ENCODE measurements at places on chromosomes 6 and 20.

DNA sequence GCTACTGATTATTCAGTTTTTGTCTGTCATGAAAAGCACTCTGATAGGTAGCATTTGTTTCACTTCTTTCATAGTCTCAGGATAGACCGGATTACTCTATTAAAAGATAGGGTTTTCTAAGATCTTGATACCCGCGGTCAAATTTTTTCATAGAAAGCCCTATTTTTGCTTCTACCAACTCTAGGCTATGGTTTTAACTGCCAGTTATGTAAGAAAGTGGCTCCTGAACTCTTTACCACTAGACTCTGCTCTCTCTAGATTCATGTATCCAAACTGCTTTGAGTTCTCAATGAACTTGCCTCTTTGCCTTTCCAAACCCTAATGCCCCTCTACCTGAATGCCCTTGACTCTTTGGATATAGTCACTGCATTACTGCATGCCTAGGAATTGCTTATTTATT is 70.3 kb downstream of the HIVEP1 start:
- DNase-seq: no peak

GRCh38 chr20:20851385-20851784 is 138.9 kb upstream of the RALGAPA2 start:
- no peak for DNase-seq

DNA sequence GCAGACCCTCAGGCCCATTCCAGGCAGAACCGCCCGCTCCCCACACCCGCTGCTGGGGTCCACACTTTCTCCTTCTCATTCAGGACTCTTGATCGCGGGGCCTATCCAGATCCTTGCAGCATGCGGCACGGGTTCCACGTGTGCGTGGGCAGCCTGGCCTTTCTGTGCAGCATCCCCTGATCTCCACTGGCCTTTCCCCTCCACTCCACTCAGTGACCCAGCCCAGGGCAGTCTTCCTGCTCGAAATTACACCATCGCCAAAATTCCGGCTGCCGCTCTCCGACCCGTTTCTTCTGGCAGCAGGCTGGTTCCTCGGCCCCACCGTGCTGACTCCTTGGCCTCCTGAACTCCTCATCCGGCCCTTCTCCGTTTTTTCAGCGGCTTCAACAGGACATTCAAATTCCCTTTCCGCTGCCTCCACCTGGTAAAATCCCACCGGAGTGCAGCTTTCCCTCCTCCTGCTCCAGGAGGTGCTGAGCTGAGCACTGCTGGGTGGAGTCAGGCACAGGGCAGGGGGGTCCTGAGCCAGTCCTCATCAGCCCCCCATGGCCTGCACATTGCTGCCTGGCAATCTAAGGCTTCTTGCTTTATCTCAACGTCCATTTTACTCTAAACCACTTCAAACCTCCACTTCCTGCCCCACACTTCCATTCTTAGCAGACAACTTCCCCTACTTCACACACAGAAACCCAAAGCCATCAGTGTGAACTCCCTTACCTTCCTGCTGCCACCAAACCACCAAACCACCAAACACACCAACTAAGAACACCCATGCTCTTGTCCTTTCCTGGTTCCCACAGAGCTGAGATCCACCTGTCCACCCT is 9.0 kb downstream of the SFT2D1 start:
- no peak for DNase-seq

DNA sequence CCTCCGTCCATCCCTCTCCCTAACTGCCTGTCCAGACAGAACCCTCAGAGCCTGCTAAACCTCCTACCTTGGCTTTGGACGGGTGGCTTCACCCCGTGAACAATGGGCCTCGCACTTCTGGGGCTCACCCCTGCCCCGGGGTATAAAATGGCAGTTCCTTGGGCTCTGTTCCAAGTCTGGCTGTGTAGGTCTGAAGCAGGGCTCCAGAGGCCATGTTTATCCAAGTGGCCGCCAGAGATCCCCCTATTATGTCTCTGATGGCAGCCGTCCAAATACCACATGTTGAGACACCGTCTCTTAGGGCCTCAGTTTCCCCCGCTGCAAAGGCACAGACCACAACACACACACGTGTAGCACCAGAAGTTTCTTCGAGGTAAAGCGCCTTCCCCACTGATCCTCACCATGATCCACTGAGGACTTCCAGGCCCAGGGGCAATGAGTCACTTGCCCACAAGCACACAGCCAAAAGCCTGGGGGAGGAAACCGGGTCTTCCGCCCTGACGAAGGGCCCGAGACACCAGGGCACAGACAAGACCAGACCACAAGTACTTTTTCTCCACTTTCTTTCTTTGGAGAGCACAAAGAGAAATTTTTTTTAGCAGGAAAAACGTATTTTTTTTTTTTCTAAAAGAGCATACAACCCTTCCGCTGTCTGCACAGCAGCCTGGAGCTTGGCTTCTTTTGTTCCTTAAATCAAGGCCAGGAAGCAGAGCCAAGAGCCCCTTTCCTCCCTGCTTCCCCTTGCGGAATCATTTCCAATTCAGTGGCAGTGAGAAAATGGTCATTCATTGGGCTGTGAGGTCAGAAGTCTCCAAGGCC is 11.8 kb downstream of the CPNE5 start:
- DNase-seq: peak; percentile 49

DNA sequence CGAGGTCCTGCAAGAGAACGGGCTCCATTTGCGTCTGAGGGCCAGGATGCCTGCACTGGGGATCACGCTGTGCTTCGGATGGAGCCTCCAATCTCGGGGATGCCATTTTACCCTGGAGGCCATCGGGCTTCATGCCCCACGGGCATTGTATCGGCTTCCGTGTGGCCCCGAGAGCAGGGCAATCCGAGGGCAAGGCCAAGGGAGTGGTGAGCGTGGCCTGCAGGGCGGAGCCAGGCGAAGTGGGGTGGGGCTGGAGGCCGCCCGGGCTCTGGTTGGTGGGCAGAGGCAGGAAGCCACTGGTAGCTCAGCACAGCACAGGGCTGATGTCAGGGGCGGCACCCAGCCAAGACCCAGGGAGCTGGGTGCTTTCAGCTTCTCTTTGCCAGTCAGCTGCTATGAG is 57.5 kb upstream of the BHLHE23 start:
- no peak for DNase-seq

DNA sequence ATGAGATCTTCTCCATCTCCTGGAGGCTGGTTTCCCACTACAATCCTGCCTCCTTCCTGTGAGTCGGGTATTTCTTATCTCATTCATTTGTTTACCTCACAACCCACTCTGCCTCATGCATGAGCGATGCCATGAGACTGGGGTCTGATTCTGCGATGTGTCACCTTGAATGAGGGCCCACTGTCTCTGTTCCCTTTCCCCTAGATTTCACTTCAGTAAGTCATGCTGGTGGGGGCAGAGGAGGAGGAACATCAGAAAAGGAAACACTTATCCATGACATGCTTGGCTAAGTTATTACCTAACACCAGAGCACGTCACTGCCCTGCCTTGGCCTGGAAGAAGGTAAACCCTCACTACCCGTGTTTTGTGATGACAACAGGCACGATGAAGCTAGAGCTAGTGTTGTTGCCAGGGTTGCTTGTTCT is 337.4 kb upstream of the PRDM1 start:
- no peak for DNase-seq

DNA sequence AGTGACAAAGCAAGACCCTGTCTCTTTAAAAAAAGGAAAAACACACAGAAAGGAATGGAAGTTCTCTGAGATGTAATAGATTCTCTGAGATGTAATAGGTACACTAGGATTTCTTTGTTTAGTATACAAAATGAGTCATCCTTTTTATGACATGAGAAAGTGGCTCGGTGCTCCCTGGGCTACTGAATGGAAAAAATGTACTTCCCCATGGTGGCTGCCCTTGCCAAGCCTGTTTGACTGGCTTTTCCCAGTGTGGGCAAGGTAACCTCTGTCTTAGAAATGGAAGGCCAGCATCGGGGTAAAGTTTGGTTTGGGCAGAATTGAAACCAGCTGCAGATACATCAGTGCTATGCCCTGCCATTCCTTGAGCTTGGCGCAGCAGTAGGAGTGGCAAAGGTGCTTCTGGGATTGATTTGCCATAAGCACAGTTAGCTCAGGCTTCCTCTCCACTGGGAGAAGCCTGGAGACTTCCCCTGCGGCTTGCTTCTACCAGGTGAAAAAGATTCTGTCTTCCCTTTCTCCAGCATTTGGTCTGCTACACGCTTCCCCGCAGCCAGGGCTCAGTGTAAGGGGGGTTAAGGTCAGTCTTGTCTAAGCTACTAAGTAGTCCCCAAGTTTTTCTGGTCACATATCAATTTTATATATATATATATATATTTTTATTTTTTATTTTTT is 24.5 kb downstream of the ARFGEF2 start:
- peak; percentile 92 for DNase-seq

GRCh38 chr20:54234991-54235390 is 27.1 kb downstream of the PFDN4 start:
- no peak for DNase-seq

DNA sequence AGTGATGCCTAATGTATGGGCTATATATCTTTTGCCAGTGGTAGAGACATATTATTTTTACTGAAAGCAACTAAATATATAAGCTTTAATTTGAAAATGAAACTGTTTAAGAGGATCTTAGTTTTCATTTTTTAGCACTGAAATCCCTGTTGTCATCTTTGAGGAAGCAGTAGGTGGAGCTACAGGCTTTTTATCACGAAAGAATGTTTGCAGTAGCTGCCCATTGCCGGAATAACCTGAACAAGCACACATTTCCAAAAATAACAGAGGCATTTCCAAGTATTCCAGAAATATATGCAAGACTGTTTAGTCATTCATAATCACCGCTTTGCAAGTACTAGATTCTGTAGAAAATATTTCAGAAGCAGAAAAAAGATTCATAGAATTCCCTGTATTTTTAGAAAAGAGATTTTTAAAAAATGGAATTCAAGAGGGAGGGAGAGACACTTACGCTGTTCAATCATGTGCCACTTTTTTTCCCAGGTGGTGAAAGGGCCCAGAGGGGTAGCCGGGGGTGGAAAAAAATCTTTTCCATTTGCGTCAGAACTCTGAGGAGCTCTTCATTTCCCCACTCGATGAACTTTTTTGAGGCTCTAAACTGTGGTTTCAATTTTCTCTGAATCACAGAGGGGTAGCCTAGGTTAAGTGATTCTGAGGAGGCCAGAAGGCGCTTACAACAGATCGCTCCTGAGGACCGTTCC is 142.5 kb upstream of the FERMT1 start:
- peak; percentile 59 for DNase-seq

- DNase-seq: no peak
These were observed 13.8 kb downstream of the MDFI start for GRCh38 chr6:41651962-41652657.

GRCh38 chr6:106556368-106556960 is 72.8 kb downstream of the RTN4IP1 start:
- no peak for DNase-seq

DNA sequence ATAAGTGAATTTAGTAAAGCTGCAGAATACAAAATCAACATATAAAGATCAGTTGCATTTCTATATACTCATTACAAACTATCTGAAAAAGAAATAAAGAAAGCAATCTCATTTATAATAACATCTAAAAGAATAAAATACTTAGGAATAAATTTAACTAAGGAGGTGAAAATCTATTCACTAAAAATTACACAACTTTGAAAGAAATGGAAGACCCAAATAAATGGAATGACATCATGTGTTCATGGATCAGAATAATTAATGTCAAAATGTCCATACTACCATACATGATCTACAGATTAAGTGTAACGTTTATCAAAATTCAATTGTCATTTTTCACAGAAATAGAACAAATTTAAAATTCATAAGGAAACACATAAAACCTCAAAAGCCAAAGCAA is 194.9 kb downstream of the TINAG start:
- DNase-seq: no peak

GRCh38 chr20:6663751-6664388 is 103.6 kb upstream of the BMP2 start:
- peak; percentile 58 for DNase-seq

GRCh38 chr20:9130521-9130920 is 61.6 kb downstream of the PLCB4 start:
- DNase-seq: no peak

DNA sequence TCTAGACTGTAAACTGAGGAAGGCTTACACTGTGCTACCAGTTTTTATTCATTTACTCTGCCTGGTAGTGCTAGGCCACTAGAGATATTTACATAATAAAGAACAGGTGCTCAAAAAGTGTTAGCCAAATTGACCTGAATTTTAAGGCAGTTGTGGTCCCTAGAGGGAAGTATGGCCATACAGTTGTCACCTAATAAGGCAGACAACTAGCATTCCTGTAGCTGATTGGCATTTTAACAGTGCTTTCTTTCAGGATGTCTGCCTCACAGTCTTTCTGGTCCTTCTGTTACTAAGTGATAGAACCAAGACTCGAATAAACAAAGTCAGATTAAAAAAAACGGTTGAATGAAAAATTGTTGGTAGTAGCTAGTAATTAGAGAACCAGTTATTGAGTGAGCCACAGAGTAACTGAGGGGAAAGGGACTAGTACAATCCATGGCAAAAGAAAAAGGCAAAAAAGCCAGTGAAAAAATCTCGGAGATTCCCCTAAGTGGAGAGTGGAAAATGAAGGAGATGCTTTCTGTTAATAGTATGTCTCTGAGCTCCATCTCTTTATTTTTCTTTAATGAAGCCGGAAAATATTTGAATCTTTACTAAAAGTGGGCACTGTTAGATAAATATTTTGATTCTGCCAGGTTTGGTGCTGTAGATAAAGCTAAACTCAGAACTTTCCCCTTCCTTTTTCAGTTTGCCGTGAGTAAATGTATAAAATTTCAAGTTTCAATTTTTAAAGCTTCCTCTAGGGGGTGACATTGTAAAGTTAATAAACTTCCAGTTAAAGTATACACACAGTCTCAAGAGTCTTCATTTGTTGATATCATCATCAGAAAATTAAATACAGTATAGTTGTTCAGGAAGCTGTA is 9.1 kb downstream of the VTA1 start:
- peak; percentile 25 for DNase-seq

DNA sequence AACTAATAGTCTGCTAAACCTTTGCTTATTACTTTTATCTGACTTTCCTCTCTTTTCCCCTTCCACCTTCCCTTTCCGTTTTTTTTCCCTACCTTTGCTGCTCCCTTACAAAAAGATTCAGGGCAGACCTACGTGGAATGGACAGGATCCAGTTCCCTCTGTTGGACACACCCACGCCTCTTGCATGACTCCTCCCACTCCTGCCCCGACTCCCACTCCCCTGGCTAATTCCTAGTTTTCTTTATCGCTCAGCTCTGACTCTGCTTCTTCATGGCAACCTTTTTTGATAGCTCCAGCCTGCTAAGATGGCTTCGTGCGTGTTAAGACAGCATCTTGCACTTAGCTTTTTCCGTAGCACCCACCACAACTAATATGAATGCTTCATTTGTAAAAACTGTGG is 715.6 kb upstream of the NRSN1 start:
- no peak for DNase-seq

Data from RWPE1 (cell line).